Activated CD4-positive, alpha-beta T cell treated with anti-CD3 and anti-CD28 coated beads for 4 hours (primary cell): ENCODE measurements at places on chromosomes 1 and 21.

GRCh38 chr21:32087447-32087846 is 191.4 kb downstream of the MIS18A start:
- no peak for DNase-seq

- DNase-seq: no peak
Measured at GRCh38 chr21:34946916-34947534, 102.1 kb downstream of the RUNX1 start.

- DNase-seq: no peak
Measured at GRCh38 chr1:4139646-4140045, 239.6 kb upstream of the C1orf174 start.

DNA sequence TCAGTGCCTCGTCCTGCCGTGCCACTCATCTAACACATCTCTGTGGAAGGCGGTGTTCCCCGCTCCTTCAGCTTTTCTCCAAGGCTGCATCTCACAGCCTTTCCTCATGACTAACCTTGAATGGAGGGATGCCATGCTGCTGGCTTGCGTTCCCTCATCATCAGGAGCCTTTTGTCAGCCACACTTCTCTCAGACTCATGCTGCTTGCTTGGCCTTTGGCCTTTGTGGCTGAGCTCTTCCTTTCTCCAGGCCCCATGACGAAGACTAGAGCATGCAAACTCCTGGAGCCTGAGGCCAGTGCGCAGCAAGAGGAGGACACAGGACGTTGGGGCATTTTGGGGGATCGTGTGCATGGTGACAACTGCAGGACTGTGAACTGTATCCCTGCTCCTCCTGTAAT is 70.8 kb downstream of the SYT2 start:
- DNase-seq: no peak

DNA sequence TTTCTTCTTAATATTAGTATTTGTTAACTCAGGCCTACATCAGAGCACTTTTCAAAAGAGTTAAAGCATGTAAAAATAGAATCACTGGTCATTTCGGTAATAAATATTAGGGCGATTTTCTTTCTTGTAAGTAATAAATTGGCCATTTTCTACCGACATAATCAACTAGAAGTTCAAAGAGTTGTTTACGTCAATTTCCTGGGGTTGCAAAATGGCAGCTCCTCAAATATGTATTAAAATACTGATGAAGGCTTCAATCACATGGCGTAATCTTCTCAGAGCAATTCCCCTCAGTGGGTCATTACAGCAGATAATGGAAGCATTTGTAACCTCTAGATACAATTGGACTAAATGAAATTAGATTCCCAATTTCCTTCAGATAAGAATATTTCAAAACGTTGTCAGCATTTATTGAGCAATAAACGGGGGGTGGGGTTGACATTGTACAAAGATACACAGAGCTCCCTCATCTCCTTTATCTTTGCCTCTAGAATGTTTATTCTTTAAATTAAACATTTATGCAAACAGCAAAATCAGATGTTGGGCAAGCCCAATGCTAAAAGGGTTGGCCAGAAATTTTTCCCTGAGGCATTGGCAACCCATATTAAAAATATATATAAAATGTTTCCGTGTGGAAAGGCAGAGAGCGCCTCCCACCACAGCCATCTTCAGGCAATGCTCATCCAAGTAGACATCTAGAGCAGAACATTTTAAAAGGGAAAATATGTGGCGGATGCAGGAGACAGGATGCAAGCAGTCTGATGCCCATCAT is 240.6 kb downstream of the NCAM2 start:
- DNase-seq: no peak

- no peak for DNase-seq
Measured at GRCh38 chr1:172177849-172178248, 242.6 kb upstream of the C1orf105 start.

DNA sequence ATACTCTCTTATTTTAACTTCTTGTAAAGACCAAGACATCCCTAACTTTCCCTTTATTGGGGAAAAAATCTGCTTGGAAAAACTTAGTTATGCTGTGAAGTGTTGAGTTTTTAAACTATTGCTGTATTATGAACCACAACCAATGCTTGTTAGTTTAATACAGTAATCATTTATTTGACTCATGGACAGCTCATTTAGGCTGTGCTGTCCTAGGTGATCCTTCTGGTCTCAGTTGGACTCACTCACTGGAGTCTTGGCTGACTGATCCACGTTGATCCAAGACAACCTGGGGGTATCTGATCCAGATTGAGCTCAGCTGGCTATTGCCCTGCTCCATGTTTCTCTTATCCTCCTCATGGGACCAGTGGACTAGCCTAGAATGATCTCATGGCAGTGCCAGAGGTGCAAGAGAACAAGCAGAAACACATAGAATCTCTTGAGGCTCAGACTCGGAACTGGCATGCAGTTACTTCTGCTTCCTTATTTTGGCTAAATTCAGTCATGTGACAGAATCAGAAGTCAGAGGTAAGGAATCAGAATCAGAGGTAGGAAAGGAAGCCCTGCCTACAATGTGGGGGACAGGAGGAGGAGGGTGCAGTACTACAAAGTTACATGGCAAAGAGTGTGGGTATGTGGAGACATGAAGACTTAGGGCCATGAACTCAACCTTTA is 156.5 kb downstream of the FGGY start:
- DNase-seq: no peak

- DNase-seq: no peak
Measured at GRCh38 chr21:38474796-38475195, 23.5 kb downstream of the ERG start.
